ENCODE measurements at places on chromosomes 16 and 17. TPM values are rescaled to one million over a fixed set of nuclear protein-coding genes. Genes with fewer than 3 reads are reported as not detected.

Gene CACNG3
- polyA plus RNA-seq: not detected

Gene TUBG2
- polyA plus RNA-seq: 10.8 TPM

Gene TNFRSF17
- polyA plus RNA-seq: 0.32 TPM

Gene NT5M
- 6.8 TPM for polyA plus RNA-seq

Gene TMEM238L
- polyA plus RNA-seq: 0.23 TPM

Gene ZNHIT3
- 25.5 TPM for polyA plus RNA-seq

Gene HCRT
- not detected for polyA plus RNA-seq

Gene SLC52A1
- polyA plus RNA-seq: 0.08 TPM

Gene CDRT15L2
- polyA plus RNA-seq: not detected

Gene LGALS3BP
- 67.4 TPM for polyA plus RNA-seq

Gene TMEM235
- not detected for polyA plus RNA-seq

Gene FAM117A
- polyA plus RNA-seq: not detected

Gene HOXB1
- polyA plus RNA-seq: not detected

Gene ERAL1
- 46.7 TPM for polyA plus RNA-seq

Gene CCL13
- polyA plus RNA-seq: 1.5 TPM

Gene CALB2
- 0.70 TPM for polyA plus RNA-seq

Measured in muscle of arm (tissue), 14 donors.